ENCODE measurements at places on chromosomes 7 and 10.

GRCh38 chr10:36489181-36489580 is 636.2 kb upstream of the ANKRD30A start:
- no peak for DNase-seq

- no peak for DNase-seq
Observed at GRCh38 chr7:122686360-122686878, 12.5 kb downstream of the RNF133 start.

GRCh38 chr10:128049226-128050120 is 76.8 kb downstream of the MKI67 start:
- no peak for DNase-seq

DNA sequence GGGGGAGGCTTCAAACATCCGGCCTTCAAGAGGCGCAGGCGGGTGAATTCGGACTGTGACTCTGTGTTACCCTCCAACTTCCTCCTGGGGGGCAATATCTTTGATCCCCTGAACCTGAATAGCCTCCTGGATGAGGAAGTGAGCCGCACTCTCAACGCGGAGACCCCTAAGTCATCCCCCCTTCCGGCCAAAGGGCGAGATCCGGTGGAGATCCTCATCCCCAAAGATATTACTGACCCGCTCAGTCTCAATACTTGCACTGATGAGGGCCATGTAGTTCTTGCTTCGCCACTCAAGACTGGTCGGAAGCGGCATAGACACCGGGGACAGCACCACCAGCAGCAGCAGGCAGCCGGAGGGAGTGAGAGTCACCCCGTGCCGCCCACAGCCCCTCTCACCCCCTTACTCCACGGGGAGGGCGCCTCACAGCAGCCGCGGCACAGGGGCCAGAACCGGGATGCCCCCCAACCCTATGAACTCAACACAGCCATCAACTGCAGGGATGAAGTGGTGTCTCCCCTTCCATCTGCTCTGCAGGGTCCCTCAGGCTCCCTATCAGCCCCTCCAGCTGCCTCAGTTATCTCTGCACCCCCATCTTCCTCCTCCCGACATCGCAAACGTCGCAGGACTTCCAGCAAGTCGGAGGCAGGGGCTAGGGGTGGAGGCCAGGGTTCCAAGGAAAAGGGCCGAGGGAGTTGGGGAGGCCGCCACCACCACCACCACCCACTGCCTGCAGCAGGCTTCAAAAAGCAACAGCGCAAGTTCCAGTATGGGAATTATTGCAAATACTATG is 1.1 kb downstream of the MEPCE start:
- no peak for DNase-seq

- DNase-seq: peak; percentile 98
Observed at GRCh38 chr7:28354601-28355402, 57.5 kb upstream of the CREB5 start.

Data from HFF-Myc (cell line).